ENCODE measurements at places on chromosomes 16 and 17.

- DNase-seq: no peak
These were observed 62.1 kb downstream of the ABHD15 start for GRCh38 chr17:29504711-29505110.

GRCh38 chr16:4264546-4264945, 8.3 kb downstream of the TFAP4 start:
- no peak for DNase-seq

DNA sequence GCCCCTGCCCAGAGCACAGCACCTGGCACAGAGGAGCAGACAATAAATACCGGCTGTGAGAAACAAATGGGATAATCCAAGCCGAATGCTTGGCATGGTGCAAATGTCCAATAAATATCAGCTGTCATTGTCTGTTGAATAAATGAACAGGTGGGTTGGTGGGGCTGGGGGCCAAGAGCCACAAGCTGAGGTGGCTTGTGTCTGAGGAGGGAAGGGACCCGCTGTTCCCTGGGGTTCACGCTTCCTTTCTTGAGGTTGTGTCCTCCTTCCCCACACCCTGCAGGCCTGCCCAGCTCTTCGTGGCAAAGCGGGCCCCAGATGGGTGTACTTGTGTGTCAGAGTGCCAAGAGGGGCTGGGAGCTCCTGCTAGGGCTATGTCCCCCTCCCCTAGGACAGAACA, 38.6 kb downstream of the ARHGAP27 start:
- no peak for DNase-seq

DNA sequence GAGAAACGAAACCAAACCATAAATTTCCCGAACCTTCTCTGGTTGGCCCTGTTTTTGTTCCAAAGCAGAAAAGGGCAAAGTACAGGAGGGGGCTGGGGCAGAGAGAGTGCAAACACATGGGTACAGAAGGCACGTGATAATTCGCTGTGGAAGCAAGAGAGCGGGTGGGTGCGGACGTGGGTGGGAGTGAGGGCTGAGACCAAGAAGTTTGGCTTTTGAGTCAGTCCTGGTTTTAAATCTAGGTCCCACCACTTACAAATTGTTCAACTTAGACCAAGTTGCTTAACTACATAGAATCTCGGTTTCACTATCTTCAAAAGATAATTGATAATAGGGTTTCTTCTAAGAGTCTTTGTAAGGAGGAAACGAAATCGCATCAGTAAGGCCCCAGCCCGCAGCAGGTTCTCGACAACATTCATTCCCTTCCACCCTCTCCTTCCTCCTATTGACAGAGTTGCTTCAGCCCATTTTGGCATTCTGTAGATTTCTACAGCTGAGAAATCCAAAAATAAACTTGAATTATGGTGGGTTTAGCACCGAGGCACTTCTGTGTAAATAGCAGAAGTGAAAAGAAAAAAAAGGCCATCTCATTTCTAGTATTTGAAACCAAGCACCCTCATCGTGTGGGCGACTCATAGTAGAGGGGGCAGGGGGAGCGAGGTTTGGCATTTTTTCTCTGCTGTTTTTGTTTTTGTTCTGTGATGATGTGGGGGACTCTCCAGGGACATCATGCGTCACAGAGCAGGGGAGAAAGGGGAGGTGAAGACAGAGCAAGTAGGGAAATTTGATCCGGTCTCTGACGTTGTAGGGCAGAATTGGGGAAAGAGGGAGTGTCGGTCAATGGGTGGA, 33.6 kb upstream of the CCR7 start:
- peak; percentile 68 for DNase-seq

- no peak for DNase-seq
These were observed 23.6 kb downstream of the IGSF6 start for GRCh38 chr16:21628772-21629171.

GRCh38 chr16:54027995-54028394, 258.6 kb downstream of the IRX3 start:
- no peak for DNase-seq

DNA sequence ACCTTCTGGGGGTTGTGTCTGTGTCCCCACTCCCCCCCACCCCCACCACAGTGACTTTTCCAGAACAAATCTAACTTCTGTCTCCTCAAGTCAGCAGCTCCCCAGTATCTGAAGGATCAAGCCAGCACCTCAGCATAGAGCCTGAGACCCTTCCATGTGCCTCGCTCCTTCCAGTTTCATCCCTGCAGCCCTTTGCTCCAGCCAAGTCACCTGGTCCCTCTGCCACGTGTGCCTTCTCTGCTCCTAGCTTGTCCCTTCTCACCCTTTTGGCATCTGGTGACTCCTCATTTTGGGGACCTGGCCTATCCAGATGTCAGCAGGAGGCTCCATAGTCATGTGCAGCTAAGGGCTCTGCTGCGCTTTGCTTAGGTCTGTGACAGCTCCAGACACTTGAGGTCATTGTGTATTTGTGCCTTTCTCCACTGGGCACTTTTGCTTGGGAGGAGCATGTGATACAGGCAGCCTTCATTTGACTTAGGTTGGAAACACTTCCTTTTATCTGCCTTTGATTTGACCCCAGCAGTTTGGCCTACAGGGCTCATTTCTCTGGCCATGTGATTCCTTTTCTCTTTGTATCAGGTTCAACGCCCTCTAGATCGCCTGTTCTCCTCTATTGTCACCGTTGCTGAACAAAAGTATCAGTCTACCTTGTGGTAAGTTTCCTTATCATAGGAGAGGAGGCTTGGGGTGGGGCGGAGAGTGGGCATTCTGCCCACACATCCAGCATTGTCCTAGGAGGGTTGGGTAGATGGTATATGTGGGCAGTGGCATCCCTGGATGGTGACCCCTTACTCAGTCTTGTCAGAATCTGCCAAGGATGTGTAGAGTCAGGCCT, 7.1 kb upstream of the NFATC3 start:
- no peak for DNase-seq

DNA sequence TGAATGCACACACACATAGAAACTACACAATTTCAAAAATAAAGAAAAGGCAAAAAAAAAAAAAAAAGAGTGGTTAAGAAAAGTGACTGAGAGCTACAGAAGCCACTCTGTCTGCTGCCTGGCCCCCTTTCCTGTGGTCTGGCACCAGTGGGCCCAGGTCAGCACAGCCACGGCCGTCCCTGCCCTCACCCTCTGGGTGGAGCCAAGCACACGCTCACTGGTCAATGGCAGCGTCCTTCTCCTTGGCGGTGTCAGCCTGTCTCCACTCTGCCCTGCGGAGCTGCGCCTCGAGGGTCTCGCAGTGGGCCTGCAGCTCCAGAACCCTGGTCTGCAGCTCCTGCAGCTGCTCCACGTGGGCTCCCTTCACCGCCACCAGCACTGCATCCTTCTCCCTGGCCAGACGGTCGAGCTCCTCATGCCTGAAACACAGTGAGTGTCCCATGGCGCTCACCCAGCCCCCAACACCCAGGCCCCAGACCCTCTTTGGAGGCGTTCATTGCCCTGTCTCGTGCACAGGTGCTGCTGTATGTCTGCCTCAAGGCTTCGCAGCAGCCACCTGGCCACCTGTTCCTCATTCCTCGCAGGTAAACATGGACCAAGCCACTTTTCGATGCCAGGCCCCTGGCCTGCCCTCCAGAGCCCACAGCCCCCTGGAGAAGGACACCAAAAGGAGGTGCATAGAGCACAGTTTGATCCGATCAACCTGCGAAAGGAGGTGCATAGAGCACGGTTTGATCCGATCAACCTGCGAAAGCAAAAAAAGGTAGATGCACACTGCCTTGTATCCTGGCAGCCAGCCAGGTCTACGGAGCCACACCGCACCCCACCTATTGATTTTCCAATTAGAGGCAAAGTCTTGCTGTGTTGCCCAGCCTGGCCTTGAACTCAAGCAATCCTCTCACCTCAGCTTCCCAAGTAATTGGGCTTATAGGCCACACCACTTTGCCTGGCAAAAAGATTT, 24.4 kb downstream of the CCDC57 start:
- no peak for DNase-seq

DNA sequence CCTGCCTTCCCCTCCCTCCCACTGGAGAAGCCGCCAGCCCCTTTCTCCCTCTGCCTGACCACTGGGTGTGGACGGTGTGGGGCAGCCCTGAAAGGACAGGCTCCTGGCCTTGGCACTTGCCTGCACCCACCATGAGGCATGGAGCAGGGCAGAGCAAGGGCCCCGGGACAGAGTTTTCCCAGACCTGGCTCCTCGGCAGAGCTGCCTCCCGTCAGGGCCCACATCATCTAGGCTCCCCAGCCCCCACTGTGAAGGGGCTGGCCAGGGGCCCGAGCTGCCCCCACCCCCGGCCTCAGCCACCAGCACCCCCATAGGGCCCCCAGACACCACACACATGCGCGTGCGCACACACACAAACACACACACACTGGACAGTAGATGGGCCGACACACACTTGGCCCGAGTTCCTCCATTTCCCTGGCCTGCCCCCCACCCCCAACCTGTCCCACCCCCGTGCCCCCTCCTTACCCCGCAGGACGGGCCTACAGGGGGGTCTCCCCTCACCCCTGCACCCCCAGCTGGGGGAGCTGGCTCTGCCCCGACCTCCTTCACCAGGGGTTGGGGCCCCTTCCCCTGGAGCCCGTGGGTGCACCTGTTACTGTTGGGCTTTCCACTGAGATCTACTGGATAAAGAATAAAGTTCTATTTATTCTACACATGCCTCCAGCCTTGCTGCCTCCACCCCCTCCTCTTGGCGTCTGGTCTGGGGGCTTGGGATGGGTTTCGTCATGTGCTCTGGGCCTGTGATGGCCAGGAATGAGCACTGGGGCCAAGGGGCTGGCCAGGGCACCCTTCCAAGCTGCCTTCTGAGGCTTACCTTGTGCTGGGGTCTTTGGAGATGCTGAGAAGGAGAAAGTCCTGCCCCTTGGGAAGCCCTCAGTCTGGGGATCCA, 7.3 kb downstream of the GJD3 start:
- no peak for DNase-seq

GRCh38 chr16:55571191-55571897, 4.9 kb downstream of the CAPNS2 start:
- DNase-seq: no peak

DNA sequence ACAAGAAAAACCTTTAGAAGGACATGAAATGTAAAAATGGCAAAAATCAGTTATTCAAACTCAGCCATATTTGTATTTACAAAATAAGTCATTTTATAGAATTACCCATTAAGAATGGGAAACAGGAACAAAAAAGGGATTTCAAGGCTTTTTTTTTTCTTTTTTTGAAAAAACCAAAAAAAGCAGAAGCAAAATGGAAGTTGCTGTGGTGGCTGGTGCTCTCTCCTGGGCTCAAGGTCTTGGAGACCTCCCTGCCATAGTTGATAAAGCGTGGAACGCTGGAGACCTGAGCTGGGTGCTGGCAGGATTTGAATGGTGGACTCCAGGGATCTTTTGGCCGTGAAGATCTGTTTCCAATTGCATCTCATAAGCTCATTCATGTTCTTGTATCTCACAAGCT, 3.1 kb downstream of the PLCG2 start:
- no peak for DNase-seq

DNA sequence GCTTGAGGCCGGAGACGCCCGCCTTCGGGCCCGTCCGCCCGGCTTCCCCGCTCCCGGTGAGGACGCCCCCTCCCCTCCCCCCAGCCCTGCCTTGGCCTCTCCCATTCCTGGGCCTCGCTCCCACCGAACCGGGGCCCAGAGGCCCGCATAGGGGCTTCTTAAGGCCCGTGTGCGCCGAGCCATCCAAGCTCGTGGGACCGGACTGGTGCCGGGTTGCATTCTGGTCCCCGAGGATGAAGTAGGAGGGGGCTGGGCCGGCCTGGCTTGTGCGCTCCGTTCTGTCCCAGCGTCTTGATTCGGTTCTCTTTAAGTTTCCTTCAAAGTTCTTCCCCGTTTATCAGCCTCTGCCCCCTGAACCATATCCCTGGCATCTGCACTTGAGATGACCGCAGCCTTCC, 488 bp downstream of the SENP3 start:
- no peak for DNase-seq

- no peak for DNase-seq
These were observed 142.5 kb downstream of the IRX3 start for GRCh38 chr16:54143934-54144571.

DNA sequence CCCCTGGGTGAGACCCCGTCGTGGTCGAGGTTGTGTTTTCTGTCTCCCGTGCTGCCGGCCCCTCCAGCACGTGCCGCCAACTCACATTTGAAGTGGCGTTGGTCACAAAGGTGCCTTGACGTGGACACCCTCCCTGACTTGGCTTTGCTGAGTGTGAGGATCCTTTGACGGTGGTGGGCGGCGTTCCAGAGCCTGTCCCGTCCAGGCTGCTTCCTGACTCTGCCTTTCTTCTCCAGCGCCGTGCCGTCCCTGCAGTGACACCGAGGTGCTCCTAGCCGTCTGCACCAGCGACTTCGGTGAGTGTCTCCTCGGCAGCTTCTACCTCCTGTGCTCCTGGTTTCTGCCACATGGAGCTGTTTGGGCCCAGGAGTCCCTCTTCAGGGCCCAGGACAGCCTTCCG, 13.5 kb downstream of the METRNL start:
- DNase-seq: no peak

- peak; percentile 75 for DNase-seq
These were observed 90.8 kb upstream of the TOB1 start for GRCh38 chr17:50956750-50957523.

DNA sequence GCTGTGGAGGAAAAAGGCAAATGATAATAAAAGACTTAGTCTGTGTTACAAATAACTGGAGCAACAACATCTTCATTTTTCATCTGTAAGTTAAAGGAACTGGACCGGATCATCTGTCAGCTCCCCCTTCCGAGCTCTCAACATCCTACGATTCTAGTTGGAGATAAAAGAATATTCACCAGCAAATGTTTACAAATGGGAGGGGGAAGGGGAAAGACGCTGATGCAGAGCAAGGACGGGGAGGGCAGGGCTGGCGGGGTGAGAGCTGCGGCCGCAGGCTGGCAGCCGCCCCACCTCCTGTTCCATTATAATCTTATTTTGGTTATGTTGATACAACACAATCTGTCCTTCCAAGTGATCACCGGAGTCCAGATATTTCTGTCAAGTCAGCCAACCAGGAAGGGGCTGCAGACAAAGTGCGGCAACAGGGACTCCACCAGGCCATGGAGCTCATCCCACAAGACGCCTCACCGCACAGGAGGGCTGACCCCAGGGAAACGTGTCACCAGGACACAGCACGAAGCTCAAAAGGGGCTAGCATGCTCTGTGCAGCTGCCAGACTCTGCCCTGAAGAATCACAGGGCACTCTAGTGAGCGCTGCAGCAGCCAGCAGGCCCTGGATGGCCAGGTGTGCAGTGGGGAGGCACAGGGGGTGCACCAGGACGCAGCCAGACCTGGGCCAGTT, 19.7 kb downstream of the FBXO31 start:
- no peak for DNase-seq

DNA sequence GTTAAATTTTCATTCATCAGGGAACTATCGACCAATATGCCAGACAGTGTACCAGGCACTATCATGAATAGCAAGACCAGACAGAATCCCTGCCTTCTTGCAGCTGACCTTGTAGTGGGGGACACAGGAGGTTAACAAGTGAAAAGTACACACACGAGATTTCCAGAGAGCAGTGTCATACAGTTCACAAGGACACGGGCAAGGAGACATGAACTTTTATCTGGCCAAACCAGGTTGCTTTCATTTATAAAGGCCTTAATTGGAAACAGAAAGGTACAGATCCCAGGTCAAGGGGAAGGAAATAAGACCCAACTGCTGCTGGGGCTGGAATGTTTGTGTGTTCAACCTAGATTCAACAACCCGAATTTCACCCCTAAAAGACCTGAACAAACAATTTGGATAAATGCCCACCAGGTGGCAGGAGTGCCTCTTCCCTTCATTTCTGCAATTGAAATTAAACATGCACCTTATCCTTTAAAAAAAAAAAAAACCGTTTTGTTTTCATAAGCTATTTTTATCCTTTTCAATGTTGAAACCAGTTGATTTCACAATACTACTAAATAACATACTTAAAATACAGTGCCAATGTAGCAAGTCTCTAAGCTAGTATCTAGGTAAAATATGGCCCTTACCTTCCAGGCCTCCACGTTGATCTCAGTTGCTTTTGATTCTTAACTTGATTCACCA, 65.9 kb downstream of the EMP2 start:
- DNase-seq: peak; percentile 69
